HCT116 (cell line): ENCODE measurements at places on chromosomes 5 and 9. TPM values are rescaled to one million over a fixed set of nuclear protein-coding genes. Genes with fewer than 3 reads are reported as not detected.
A peak's percentile ranks its signal among the peaks of the same experiment; 100 is the strongest.

DNA sequence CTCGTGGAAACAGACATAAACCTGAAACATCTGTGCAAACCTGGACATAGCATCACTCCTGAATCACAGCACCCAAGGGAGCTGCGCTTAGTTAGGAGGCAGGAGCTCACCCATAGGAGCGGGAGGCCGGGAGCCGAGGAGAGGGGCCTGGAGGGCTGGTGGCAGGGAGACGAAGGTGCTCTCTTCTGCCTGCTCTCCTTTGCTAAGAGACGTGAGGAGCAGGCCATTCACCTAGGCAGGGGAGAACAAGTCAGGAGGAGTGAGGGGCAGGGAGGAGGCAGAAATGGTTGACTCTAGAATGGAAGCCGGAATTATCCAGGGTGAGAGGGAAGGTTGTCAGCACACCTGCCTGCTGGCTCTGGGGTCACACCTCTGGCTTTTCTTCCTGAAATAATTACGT, 398.4 kb upstream of the IRX2 start:
- no peak for DNase-seq

Gene IL3
- total RNA-seq: not detected

DNA sequence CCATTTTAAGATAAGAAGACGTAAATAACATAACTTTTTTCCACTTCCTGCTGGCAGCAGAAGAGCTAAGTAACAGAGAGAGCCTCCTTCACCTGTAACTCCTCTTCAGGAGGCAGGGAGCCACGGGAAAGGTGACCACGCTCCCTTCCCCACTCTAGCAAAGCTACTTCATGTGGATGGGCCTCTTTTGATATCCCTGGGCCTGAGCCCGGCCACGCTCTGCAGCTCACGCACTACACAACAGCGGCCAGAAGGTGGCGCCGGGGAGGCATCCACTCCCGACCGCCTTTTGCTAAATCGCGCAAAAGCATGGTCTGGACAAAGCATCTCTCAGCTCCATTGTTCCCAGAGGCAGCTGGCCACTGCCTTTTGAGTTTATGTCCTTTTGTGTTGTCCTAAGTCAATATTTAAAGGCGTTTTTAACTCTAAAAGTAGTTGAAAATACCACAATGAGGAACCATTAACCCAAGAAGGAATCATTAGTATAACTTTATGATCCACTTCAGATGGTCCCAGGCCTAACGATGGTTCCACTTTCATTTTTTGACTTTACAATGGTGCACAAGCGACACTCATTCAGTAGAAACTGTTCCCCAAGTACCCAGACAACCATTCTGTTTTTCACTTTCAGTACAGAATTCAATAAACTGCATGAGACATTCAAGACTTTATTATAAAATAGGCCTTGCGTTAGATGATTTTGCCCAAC, 23.6 kb downstream of the CMBL start:
- DNase-seq: peak; percentile 42

Gene PPP2CA
- 167 TPM for total RNA-seq

DNA sequence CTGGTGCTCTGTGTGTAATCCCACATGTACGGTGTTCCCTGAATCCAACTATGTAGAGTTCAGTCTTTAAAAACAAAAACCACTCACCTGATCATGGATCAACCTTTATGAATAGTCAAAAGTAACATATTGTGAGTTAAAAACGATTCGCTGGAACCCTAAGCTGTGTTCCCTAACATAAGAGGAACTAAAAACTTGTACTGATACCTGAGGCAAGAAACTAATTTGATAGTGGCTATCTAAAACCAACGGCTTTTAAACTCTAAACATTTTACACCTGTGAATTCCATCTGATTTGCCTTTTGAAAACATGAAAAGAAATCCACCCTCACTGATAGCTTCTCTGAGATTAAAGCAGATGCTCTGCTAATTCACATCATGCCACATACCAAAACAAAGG, 101.5 kb downstream of the DEPDC1B start:
- no peak for DNase-seq

Gene FABP6
- total RNA-seq: 8.5 TPM

- DNase-seq: peak; percentile 85
These were observed at the start of gene GCNT1 for GRCh38 chr9:76458903-76459693. TSS of gene GCNT1 (plus strand) at chr9:76459182. CDS start at chr9:76502382, 43,200 bp downstream.

DNA sequence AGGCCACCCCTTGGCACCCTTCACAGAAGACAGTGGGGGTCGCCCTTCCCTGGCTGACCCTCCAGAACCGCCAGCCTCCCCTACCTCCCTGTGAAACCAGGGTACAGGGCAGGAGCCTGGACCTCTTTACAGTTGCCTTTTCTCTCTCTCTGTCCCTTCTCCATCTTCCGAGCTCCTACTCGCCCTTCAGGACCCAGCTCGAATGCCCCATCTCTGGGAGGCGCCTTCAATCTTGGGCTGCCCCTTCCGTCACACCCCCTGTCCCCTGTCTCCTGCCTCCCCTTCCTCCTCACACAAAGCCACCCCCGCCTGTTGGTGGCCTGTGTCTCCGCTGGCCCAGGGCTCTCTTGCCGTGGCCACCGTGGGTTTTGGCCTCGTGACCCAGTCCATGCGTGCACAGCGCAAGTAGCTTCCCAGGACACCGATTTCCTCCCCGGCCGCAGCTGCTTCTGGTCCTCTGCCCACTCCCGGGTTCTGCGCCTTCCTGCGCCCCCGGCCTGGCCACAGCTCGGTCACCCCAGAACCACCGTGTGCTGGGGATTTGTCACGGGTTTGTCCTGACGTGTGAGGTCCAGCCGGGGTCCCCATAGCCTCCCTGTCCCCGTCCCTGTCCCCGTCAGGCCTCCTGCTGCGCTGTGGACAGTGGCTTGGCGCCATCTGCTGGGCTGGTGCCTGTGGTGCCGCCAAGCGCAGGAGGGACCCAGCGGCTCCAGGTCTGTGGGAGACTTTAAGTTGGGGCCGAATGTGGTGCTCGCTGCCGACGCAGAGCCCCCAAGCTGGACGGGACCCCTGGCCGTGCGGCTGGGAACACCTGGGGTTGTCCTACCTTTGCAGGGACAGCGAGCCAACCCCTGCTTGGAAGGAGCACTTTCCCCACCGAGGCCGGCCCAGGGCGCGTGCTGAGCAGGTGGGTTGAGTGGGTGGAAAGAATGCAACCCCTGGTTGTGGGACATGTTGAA, 4.0 kb upstream of the TMEM250 start:
- no peak for DNase-seq

Gene IFNA14
- total RNA-seq: not detected

Gene LRRC19
- total RNA-seq: not detected

Gene ARL14EPL
- total RNA-seq: 22.9 TPM

DNA sequence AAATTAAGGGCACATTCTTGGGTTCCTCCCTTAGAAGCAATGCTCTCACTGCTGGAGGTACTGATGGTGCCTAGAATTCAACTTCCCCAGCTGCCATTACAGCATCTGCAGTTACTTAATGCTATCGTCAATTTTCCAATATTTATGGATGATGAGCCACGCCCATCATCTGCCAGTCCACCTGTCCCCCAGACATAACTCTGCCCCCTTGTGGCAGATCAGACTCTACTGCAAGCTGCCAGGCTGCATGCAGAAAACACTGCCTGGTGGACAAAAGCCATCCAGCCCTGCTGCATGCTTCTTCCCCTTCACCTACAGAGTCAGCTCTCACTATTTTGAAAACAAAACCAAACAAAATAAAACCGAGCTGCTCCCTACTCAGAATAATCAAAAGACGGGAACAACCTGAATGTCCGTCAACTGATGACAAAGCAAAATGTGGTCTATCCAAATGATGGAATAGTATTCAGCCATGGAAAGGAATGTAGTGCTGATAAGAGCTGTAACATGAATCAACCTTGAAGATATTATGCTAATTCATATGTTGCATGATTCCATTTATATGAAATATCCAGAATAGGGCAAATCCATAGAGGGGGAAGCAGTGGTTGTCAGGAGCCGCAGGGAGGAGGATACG, 66.4 kb downstream of the RETREG1 start:
- DNase-seq: peak; percentile 56

DNA sequence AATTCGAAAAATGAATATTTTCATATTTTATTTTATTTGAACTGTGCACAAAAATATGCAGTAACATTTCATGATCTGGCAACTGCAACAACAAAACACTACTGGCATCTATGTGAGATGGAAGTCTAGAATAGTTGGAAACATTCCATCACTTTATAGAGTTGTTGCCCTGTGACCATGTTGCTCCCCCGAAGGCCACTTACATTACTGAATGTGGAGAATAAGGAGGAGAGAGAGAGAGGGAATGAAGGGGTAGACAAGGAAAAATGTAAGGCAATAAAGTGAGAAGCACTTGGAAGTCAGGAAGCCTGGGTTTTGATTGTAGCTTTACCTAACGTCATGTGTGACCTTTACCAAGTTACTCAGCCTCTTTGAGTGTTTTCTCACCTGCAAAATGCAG, 437.2 kb upstream of the EDIL3 start:
- no peak for DNase-seq

DNA sequence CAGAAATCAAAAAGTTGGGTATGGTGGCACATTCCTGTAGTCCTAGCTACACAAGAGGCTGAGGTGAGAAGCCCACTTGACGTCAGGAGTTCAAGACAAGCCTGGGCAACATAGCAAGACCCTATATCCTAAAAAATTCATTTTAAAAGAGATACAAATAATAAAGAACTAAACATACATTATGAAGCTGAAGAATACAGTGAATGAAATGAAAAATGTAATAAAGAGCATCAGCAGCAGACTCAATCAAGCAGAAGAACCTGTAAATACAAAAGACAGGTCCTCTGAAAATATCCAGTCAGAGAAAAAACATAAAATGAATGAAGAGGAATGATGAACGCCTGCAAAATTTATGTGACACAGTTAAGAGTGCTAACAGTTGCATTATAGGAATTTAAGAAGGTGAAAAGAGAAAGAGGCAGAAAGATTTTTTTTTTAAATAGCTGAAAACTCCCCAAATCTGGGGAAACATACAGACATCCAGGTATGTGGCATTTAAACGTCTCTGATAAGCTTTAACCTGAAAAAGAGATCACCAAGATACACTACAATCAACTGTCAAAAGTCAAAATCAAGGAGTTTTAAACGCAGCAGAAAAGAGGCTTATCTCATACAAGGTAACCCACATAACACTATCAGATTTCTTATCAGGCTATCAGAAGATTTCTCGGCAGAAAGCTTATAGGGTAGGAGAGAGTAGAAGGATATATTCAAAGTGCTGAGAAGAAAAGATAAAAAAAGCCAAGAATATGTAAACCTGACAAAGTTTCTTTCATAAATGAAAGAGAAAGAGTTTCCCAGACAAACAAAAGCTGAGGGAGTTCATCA, 57.6 kb downstream of the PRRC1 start:
- DNase-seq: no peak

GRCh38 chr9:136303066-136303824, 649 bp downstream of the CCDC187 start:
- DNase-seq: no peak

GRCh38 chr9:131546336-131547084, 1.2 kb downstream of the PRRT1B start:
- DNase-seq: no peak

- DNase-seq: peak; percentile 23
These were observed 15.1 kb downstream of the IFNA1 start for GRCh38 chr9:21455320-21455719.

GRCh38 chr5:55146080-55146479, 13.9 kb upstream of the GPX8 start:
- no peak for DNase-seq

Gene IL13
- not detected for total RNA-seq

Gene HACD4
- total RNA-seq: not detected

DNA sequence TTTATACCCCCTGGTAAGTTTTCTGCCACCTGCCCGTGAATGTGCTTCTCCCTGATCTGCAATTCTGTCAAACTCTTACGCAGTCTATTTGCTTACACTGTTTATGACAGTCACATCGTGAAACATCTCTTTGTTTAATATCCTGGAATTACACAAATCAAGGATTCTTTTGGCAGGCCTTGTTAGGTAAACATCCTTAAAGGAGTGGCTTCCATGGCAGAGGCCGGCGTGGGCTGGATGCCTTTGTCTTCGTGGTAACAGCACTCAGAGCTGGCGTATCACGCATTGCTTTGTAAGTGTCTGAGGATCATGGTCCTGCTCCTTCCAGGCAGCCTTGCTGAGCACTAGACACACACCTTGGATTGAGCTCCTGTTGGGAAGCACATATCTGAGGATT, 145.7 kb downstream of the IRX1 start:
- DNase-seq: no peak

DNA sequence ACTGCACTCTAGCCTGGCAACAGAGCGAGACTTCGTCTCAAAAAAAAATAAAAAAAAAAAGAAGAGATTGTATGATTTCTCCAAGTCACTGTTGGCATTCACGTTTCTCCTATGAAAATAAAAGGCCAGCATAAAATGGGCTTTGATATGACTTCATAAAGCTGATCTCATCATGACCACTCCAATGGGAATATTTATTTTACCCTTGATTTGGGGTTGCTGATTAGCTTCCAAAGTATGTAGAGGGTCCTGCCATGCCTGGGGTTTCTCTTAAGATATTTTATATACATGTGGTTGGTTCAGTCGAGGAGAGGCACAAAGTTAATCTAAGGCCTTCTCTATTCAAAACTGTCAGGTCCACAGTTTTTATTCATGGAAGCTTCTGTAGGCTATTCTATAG, 247.0 kb upstream of the TNC start:
- no peak for DNase-seq

Gene MUSK
- not detected for total RNA-seq

- no peak for DNase-seq
These were observed 181.3 kb downstream of the ESM1 start for GRCh38 chr5:54804086-54804485.

DNA sequence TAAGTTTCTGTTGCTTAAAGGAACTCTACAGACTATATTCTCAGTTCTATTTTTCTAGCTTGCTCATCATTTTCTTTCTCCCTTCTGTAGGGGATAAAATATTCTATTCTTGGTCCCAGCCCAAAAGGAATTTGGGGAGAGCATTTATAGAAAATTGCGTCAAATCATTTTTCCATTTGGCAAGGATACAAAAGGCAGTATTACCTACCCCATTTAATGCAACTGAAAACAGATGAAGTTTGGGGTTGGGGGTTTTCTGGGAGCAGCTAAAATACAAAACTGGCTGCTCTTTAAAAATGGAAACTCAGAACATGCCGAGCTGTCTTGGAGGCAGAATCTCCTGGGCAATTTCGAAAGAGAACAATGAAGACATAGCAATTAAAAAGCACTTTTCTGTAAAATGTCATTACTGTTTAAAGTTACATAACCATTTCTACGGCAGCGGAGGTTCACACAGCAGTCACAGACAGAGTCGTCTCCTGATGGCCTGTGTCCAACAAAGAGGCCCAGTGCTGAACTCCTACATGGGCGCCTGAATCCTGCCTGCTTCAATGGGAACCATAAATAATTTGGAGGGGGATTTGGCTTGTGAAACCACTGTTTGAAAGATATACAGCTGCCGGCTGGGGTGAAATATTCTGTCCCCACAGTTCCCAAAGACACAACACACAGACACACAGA, 152.4 kb downstream of the BRINP1 start:
- DNase-seq: no peak

DNA sequence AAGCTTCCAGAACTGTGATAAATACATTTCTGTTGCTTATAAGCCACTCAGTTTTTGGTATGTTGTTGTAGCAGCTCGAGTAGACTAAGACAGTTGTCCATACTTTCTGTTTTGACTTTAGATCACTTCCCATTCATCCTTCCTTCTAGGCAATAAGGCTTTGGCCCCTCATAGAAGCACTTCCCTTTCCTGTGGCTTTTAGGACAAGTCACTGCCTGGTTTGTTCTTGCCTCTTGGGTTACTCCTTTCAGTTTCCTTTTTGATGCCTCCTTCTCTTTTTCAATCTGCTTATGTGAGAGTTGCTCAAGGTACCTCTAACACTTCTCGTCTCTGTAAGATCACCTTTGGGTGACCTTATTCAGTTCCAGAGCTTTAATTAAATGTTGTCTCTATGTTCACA, 72.4 kb upstream of the NTRK2 start:
- DNase-seq: no peak

- DNase-seq: no peak
These were observed 1.4 kb downstream of the STING1 start for GRCh38 chr5:139481122-139481533.
